Upper lobe of left lung (tissue), 6 donors: ENCODE measurements at places on chromosomes 1 and 21. TPM values are rescaled to one million over a fixed set of nuclear protein-coding genes. Genes with fewer than 3 reads are reported as not detected.
A peak's percentile ranks its signal among the peaks of the same experiment; 100 is the strongest.

DNA sequence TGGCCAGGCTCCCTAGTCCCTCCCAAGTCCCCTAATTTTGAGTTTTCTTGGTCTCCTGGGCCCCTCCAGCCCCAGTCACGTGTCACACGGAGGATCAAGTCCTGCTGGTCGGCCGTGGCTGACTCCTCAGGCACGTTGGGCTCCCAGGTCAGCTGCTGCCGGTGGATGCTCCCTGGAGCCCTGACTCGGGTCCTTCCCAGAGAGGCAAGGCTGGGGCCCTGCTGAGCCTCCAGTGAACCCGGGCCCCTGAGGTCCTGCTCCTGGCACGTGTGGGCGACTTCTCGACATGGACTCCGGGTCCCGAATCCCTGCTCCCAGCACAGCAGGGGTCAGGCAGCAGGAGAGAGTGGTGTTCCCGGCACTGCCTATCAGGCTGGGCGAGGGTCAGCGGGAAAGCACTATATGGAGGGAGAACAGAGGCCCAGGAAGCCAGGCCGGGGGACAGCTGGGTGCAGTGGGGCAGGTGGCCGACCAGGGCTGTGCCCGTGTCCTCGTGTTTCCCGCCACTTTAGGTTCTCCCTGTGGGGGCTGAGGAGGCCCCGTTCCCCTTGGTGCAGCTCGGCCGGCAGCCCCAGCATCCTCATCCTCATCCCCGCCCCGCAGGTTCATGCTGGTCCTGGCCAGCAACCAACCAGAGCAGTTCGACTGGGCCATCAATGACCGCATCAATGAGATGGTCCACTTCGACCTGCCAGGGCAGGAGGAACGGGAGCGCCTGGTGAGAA, 13.2 kb downstream of the TMEM240 start:
- H3K36me3 ChIP-seq = peaks cover 59% of the 10 kb centered on the region
- no peaks in the 10 kb centered on the region for H3K4me1 ChIP-seq
- peak; percentile 66 for DNase-seq
- H3K4me3 ChIP-seq = no peak overlapping the region
- H3K27ac ChIP-seq = no peak overlapping the region

DNA sequence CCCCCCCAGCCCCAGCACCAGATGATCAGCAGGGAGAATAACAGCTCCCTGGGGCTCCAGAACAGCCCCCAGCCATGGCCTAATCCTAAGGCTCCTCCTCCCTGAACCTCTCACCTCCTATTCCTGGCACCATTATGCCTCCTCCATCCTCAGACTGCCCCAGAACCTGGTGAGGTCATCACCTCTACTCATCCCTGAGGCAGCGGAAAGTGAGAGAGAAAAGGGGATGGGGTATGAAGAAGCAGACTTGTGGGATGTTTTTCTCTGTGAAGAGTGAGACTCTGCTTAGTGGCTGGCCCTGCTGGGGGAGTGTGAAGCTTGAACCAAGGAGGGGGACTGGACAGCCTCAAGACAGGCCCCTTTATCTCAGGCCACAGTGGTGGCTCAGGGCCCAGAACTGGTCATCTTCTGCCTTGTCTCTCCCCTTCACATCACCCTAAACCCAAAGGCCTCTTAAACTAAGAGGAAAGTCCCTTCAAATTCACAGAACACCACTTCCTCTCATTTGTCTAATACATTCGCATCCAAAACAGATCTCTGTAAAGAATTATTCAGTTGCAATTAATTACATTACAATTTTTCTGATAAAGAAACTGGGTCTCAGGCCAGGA, 2.2 kb upstream of the PPM1J start:
- H3K36me3 ChIP-seq = no peaks in the 10 kb centered on the region
- peaks cover 28% of the 10 kb centered on the region for H3K4me1 ChIP-seq
- no peak overlapping the region for H3K27ac ChIP-seq
- DNase-seq = no peak
- no peak overlapping the region for H3K4me3 ChIP-seq
- H3K27me3 ChIP-seq = no peaks in the 10 kb centered on the region

- no peak for DNase-seq
- peaks cover 18% of the 10 kb centered on the region for H3K27me3 ChIP-seq
- peak overlapping the region; percentile 45 for H3K4me3 ChIP-seq
- no peaks in the 10 kb centered on the region for H3K36me3 ChIP-seq
- H3K4me1 ChIP-seq = peaks cover 21% of the 10 kb centered on the region
- no peak overlapping the region for H3K27ac ChIP-seq
Observed at GRCh38 chr1:215083383-215083961, 935 bp downstream of the KCNK2 start.

ITLN2 gene
- total RNA-seq = 24.7 TPM

LHX8 gene
- total RNA-seq = not detected
